ENCODE measurements at places on chromosomes 4 and X.

DNA sequence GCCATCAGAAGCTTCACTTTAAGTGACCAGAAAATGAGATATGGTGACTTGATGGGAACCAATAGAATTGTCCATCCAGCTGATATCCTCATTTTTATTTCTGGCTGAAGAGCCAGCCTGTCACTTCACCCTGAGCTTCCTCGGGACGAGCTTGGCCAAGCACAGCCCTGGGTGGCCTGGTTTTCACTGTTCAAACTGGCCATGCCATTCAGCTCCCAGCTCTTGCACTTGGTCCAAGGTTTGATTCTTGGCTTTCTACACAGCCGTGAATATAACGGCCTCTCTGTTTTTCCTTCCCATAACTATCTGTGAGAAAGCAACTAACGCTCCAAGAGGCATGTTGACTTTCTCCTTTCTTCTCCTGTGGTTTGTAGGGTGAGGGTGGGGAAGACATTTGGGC, 71.9 kb downstream of the LIMCH1 start:
- DNase-seq, result no peak

DNA sequence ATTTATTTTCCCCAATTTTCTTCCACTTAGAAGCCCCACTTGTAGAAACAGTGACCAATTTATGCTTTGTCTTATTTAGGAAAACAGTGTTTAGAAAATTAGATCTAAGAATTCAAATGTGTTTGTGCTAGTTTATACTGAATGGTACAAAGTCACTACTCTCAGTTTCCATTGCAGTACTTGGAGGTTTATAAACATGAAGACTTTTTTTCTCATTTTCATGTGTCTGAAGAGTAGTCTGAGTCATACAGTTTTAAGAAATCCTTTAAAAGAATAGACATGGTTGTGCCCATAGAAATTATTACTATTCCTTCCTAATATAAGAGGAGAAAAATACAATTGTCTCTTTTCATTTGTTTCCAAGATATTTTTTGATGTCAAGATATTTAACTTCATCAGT, 458.7 kb downstream of the NAF1 start:
- no peak for DNase-seq

GRCh38 chr4:152180369-152180768, 355.5 kb downstream of the FBXW7 start:
- no peak for DNase-seq

GRCh38 chr4:20616848-20617247, 83.4 kb upstream of the PACRGL start:
- DNase-seq, result no peak

- DNase-seq, result no peak
These were observed 12.4 kb upstream of the GLOD5 start for GRCh38 chrX:48749182-48749581.

- no peak for DNase-seq
These were observed 9.1 kb upstream of the ZNF732 start for GRCh38 chr4:314296-314903.

DNA sequence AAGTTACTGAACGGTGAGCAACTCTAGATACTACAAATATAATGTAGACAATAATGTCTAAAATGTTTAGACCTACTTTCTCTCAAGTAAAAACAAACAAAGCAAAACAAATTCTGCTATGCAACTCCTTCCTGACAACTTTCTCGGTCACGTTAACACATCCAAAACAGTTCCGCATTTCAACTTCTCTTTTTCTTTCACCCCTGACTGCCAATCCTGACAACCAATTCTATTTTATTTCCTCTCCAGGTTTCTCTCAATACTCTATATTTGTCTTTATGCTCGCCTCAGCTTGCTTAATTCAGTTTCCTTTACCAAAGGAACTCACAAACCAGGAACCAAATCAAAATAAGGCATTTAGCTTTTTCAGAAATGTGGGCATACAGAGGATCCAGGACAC, 513.0 kb downstream of the FSTL5 start:
- no peak for DNase-seq

- DNase-seq, result no peak
These were observed 238.9 kb downstream of the SLC7A11 start for GRCh38 chr4:138003248-138003647.

DNA sequence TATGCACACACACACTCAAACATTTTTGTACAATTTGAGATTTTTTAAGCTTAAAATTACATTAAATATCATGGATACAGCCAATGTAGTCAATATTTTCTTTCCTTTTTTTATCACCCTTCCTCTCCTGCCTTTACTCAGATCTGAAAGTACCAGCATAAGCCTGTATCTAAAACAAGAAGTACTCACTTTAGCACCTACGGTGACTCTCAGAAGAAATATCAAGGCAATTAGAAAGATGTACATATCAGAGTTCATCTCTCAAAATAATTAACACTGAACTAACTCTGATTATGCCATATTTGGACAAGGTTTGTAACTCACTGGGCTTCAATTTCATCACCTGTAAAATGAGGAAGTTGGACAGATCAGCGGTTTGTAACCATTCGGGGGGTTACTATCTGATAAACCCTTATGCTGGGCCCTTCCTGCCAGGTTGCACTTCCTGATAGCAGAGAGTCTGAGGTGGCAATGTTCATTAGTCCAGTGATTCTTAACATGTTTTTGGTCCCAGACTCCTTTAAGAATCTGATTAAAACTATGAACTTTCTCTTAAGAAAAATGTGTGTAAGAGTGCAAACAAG, 5.7 kb upstream of the GPR174 start:
- no peak for DNase-seq

DNA sequence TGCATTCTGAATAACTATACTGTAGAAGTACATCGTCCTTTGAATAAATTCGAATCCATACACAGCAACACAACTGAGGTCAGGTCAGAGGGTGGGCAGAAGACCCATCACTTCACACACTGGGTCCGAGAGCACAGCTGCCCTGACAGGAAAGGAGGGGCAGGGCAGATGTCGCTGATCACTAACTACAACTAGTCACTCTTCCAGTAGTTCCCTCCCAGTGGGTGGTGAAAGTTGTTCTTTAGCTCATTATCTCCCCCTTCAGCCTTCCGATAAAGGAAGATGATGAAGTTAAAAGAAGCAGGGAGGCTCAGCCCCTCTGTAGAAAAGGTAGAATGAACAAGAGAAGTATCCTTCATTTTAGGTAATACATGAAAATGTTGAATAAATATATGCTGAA, 278.9 kb downstream of the INPP4B start:
- no peak for DNase-seq

- peak; percentile 36 for DNase-seq
These were observed 571.9 kb upstream of the LCORL start for GRCh38 chr4:18593297-18594002.

GRCh38 chrX:23631136-23631535, 36.2 kb upstream of the PRDX4 start:
- no peak for DNase-seq

- no peak for DNase-seq
These were observed 154.2 kb downstream of the RAB28 start for GRCh38 chr4:13329963-13330362.

GRCh38 chr4:142379277-142380051, 466.6 kb downstream of the INPP4B start:
- DNase-seq, result no peak

DNA sequence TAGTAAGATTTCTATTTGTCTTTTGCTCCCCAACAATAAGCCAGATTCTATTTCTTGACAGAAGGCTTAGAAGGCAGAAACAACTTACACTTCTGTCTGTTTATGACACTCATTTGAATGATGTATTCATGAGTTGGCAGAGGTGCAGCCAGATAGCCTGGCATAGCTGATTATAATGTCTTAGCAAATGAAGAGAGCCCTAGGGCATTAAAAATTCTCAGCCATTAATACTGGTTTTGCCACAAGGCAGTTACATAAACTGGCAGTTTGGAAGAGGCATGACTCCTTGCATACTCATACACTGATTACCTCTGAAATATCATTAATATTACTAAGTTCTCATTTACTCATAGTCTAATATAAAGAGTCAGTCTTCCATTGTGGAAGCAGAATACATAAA, 728.5 kb upstream of the NDST4 start:
- no peak for DNase-seq

- no peak for DNase-seq
These were observed 764 bp downstream of the PDGFRA start for GRCh38 chr4:54229631-54230483.

DNA sequence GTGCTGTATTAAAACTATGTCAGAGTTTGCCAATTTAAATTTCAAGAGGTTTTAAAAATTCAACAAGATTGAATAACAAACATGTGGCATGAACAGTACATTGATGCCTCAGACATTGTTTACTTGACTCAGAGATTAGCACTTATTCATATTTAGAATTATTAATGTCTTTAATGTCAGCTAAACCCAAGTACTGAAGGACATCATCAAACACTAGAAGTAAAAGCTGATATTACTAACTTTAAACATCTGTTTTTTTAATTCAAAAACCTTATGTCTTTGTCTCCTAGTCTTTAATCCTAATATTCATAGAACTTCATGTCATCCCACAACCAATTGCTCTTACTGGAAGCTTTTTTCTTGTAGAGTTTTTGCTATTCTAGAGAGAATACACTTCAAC, 406.2 kb upstream of the PCDH7 start:
- DNase-seq, result no peak

GRCh38 chr4:101135371-101136010, 211.8 kb downstream of the PPP3CA start:
- DNase-seq, result no peak

DNA sequence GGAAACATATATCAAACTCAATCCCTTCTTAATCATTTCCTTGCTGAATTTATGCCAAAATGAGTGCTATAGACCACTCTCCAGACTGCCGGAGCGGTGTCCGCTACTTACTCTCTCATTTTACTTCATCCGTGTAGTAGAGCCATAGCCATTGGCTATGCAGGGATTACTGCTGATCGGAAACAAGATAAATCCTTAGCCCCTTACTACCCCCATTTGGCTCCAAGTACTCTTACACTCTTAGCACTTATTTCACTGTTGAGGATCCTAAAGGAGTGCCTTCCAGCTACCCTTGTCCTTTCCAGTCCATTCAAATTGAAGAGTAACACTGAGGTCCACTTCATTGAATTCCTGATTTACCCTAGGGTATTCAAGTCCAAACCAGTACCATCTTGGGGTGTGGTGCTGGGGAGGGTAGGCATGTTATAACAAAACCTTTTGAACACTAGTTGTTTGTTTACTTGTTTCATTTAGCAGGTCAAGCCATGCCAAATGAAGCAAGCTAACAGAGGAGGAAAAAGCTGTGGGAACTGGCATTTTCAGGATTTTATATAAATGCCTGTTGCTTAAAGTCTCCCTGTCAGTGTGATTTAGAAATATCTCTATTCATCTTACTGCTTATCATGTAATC, 715.1 kb downstream of the FSTL5 start:
- no peak for DNase-seq

- no peak for DNase-seq
These were observed 1337.5 kb downstream of the FSTL5 start for GRCh38 chr4:160826339-160826679.

DNA sequence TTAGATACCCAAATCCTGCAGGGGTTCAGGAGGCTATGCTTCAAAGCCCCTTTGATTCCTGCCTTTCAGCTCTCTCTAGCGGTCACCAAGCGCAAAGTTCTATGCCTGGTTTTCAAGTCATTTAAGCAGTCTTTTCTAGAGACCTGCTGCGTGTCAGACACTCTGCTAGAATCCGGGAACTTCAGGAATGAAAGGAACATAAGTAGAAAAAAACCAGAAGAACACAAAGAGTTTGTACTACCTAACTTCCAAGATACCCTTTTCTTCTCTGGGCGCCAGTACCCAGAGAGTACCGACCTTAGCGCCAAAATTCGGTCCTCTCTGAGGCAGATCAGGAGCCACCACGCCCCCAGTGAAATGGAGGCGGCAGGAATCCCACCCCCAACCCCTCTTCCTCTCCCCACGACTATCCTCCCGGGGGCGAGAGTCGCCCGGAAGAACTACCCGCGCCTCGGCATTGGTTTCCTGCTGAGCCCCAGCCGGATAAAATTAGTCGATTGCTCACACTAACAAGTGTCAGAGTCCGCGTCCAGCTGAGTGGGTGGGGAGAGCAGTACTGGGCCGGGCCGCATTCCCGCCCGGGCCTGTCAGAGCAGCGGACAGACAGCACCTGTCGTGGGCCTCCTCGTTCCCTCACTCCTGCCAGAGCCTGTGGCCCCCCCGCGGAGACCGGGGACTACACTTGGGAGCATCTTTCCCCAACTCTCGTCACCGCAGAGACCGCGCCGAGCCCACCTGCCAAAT, 78.8 kb downstream of the RLIM start:
- DNase-seq, result peak; percentile 8

DNA sequence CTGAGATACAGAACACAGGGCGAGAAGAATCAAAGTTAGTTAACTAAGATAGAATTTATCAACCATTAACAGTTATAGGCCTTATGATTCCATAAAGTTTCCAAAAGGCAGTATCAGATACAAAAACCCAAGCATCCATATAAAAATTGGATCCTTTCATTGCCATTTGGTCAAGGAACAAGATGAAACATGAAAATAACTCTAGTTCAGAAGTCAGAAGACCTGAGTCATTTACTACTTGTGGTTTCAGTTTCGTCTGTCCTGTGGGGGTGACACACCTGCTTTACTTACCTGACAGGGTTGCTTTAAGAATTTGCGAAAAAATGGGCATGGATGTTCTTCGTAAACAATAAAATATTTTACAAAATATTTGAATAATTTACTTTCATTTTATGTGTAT, 130.8 kb downstream of the ANAPC10 start:
- DNase-seq, result no peak

DNA sequence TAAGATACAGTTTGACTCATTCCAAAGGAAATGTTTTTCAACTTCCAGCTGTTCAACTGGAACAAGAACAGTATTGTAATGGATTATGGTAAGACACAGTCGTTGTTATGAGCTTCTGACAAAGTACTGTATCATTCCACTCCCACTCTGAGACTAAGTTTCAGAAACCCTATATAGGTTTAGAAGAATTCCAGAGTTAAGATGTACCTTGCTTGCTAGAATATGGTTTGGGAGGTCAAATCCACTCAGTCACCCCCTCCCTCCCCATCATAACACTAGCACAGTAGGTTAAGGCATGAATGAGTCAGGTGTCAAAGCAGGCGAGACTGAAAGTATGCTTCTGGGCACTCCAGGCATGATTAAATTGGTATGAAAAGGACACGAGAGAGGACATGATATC, 339.7 kb downstream of the DMD start:
- DNase-seq, result no peak

DNA sequence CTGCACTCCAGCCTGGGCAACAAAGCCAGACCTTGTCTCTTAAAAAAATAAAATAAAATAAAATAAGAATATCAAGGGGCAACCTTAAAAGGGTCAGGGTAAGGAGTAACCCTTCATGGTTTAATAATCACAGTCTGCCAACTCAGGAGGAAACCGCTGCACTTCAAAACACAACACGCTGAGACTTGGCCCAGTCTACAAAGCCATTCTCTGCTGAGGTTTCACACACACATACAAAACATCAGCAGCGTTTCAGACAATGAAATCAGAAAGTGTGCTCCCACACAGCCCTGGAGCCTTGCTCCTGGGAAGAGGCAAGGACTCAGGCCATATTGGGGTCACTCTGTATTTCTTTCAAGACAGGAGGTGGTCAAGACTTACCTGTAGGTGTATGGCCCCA, 18.3 kb downstream of the SCARB2 start:
- DNase-seq, result no peak
